ENCODE measurements at places on chromosomes 3 and 15.

GRCh38 chr3:53166781-53167291, 5.8 kb downstream of the PRKCD start:
- no peak for DNase-seq

DNA sequence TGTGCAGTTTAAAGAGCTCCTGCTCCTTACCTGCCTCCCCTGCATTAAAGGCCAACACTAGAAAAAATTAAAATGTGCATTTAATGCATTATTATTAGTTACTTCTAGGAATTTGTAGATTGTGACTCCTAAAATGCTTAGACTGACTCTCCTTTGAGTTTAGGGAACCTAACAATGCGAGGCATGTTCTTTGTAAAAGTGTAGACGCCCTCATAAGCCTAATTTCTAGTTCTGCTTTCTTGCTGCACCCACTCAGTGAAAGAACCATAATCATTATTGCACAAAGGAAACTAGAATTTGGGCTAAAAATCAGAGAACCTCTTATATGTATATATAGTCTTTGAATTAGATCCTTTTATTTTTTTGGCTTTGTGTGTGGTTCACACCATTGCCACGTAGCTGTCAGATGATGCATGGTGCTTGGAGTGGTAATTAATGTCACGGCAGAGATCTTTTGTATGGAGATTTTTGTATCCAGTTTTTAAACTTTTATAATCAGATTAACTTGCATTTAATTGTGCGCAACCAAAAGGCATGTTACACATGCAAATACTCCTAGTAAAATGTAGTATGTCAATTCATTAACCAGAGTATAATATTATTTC, 710 bp downstream of the ABHD10 start:
- no peak for DNase-seq

DNA sequence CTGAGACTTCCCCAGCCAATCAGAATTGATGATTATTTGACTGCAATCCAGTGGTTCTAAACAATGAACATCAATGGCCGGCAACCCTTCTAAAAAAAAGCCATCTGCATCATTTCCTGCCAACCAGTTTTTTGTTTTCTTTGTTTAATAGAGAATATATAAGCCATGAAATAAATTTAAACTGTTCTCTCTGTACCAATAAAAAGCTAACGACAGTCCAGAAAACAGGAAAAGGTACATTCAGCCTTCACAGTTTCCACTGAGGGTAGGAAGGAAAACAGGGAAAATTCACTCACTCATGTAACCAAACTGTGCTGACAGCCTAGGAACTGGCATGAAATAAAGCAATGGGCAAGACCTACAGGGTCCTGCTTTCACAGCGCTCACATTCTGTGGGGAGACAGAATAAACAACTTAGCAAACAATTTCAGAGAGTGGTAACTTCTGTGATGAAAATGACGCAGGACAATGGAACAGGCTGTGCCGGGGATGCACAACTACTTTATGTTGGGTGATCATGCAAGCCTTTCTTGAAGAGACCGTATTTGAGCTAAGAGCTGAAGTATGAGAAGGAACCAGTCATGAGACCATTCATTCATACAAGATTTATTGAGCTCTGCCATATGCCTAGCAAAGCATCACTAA, 630.1 kb downstream of the MAGI1 start:
- DNase-seq: no peak

DNA sequence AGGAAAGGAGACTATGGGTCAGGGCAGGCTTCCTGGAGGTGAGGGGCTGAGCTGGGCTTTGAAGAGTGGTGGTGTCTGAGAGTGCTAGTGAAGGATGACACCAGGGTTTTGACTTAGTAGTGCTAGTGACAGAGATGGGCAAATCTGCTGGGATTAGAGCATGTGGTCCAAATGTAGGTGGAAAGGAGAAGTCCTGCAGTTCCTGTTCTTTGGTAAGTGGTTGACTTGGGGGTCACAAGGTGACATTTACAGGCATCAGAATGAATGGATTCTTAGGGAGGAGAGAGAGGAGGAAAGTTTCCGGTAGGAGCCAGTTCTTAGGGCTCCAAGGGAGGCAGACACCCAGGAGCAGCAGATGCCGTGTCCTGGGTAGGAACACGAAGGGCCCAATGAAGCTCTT, 796 bp upstream of the DOCK3 start:
- DNase-seq: no peak

DNA sequence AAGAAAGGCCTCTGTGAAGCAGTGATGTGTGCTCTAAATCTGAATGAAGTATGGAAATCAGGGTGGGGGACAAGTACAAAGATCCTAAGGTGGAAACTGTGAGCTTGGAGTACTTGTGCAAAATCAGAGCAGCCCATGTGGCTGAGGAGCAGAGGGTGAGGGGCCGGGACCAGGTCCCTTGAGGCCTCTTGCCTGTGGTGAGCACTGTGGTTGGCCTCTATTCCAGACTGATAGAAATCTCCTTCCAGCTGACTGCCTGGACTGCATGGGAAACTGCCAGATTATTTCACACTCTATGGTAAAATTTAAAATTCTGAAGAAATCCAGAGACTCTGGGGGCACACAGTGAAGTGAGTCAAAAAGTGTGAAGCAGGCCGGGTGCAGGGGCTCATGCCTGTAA, 81.4 kb downstream of the TM4SF4 start:
- DNase-seq: no peak

DNA sequence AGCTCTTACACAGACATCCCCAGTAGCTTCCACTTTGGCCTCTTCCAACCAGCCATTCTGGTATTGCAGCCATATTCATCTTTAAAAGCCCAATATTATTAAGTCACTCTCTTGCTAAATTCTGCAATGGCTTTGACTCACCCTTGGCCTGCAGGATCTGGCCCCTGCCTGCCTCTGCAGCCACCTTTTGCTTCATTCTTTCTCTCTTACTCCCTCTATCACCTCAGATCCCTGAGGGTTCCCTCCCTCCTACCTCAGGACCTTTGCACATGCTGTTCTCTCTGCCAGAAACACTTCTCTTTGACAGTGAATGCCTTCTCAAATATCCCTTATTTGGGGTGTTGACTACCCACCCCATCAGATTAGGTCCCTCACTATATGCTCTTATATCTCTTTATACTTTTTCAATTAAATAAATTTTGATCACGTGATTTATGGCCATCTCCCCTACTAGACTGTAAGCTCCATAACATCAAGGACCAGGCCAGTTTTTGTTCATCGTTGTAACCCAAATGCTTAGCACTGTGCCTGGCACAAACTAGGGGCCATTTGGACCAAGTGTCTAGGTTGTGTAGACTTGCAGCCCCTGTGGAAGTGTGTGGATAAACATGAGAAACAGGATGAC, 32.3 kb upstream of the UBE2Q2 start:
- no peak for DNase-seq

GRCh38 chr3:172259726-172260248, 188.5 kb downstream of the GHSR start:
- no peak for DNase-seq

DNA sequence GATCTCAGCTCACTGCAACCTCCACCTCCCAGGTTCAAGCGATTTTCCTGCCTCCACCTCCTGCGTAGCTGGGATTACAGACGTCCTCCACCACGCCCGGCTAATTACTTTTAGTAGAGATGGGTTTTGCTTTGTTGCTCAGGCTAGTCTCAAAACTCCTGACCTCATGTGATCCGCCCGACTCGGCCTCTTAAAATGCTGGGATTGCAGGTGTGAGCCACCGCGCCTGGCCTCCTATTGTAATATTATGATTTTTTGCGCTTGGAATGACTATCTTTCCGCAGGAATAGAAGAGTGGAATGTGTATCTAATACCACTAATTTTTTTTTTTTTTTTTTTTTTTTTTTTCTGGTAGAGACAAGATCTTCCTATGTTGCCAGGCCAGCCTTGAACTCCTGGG, 1.8 kb downstream of the ARL8B start:
- DNase-seq: no peak

GRCh38 chr3:127660621-127661251, 12.0 kb upstream of the ABTB1 start:
- no peak for DNase-seq

- DNase-seq: no peak
Observed at GRCh38 chr3:180073561-180073960, 36.8 kb upstream of the PEX5L start.

DNA sequence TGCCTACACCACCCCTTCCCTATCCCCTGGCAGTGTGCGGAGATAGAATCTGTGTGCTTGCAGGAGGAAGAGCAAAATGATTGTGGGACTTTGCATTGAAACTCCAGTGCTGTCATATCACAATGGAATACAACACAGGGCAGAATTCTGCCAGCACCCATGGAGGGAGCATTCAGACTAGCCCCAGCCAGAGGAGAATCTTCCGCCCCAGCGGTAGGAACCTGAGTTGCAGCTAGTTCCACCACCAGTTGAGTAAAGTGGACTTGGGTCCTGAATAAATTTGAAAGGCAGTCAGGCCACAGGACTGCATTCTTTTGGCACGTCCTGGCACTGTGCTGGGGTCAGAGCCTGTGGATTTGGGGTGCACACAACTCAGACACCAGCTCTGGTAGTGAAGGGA, 27.5 kb downstream of the NCBP2 start:
- no peak for DNase-seq

DNA sequence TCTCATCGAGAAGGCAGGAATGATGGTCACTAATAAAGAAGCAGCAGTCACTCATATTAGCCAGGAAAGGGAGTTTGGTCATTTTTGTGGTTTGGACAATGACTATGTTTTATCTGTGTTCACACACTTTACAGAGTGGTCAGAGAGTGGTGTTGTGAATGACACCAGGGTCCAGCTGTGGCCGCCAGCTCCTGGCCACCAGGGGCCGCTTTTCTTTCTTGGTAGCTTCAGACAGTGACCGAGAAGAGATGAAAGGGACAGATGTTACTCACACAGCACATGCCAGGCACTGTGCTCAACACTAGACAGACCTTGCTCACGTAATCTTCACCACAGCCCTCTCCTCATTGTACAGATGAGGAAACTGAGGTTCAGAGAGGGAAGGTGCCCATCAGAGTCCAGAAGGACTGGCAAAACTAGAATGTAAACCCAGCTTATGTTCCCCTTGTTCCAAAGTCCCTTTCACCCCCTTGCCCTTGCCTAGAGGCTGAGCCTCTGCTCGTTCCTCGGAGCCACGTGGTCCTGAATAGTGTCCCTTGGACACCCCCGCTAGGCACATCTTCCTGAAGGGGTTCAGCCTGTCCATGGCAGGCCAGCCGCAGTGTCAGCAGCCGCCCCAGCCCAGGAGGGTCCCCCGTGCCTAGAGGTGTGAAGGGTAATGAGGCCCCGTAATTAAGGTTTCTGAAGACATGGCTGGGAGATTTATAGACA, 55.6 kb downstream of the CYP11A1 start:
- no peak for DNase-seq

DNA sequence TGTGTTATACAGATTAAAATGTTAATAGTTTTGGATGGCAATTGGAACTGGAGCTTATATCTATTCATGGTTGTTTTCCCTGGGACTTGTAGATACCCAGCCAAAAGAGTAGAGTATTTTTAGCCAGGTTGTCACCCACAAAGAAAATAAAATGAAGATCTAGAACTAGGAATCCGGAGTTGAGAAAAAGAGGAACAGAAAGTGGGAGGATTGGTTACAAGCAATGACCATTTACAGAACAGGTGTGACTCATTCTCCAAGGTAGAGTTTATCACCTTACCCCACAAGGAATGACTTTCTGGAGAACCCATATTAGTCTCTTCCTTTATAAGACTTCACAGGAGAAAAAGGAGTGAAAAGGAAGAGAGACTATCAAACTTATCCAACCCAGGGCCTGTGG, 99.8 kb downstream of the TMEM108 start:
- DNase-seq: no peak

DNA sequence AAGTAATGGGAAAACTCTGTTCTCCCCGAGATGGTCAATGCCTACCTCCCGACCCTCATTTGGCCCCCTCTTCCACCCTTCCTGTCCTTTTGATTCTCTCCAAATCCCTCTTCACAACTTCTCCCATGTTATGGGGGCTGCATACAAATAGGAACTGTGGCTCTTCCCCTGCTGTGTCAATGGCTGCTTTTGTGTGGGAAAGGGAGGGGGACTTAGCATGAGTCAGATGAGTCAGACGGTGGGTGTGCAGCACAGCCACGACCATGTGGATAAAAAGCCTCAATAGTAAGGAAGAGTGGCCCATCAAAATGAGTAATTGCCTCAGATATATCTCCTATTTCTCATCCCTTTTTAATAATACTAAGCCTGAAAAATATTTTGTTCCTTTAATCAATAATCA, 31.9 kb downstream of the SPATA16 start:
- DNase-seq: no peak

DNA sequence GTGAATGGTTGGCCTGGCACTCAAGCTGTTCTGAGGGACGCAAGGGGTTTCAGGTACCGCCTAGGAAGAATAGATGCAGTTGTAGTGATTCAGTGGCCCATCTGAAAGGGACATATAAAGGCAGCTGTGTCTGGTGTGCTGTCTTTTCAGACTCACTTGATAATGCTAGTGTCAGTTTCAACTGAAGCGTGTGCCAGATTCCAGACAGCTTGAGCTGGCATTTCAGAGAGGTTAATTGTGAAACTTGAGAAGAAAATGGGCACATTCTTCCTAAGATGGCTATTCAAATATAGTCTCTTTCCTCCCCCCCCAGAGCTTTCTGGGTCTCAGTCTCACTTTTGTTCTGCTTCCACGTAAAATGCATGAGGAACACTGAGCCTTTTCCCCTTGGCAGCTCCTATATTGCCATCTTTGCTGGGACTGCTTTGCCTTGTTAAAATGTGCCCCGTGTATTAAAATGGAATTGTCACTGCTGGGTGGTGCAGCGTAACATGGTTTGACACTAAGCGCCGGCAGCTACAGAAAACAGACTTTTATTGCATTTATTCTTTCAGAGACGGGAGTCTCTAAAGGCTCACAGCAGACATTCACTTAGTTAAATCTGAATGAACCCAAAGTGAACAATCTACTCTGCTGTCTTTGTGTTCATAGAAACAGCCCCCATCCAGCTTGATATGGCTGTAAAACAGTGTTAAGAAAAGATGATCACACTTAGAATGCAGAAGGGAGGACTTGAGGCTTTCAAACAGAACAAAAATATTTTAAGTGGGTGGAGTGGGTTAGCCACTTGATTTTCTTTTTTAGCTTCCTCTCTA, 478.7 kb downstream of the RBMS3 start:
- DNase-seq: no peak

DNA sequence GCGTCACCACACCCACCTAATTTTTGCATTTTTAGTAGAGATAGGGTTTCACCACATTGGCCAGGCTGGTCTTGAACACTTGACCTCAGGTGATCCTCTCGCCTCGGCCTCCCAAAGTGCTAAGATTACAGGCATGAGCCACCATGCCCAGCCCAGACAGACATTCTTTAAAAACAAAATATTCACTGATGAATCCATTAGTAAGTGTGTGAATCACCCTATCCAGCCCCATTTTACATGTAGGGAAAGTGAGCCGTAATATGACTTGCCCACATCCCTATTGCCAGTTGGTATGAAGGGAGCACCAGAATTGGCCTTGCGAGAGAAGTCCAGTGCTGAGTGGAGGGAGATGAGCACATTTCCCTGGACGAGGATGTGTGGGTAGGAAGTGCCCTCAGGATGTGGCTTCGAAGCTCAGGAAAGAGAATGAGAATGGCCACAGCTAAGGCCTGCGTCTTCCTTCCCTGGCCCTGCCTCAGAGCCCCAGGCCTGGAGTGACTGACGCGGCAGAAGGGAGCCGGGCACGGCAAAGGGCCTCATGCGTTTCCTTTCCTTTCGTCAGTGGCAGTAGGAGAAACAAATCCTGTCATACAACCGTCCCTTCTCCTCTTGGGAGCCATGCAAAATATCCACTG, 28.3 kb upstream of the ETV5 start:
- DNase-seq: no peak
